ENCODE measurements at places on chromosomes 7 and 10. TPM values are rescaled to one million over a fixed set of nuclear protein-coding genes. Genes with fewer than 3 reads are reported as not detected.
A peak's percentile ranks its signal among the peaks of the same experiment; 100 is the strongest.

IKZF1 gene
- not detected for polyA plus RNA-seq

CCDC126 gene
- 4.1 TPM for polyA plus RNA-seq

RADIL gene
- polyA plus RNA-seq, result 0.48 TPM

PALS2 gene
- 7.4 TPM for polyA plus RNA-seq

CWF19L1 gene
- 8.8 TPM for polyA plus RNA-seq

NUDT13 gene
- polyA plus RNA-seq, result 1.3 TPM

LAMB1 gene
- polyA plus RNA-seq, result 97.5 TPM

KEL gene
- 0.03 TPM for polyA plus RNA-seq

FFAR4 gene
- not detected for polyA plus RNA-seq

EN2 gene
- not detected for polyA plus RNA-seq

CASTOR2 gene
- polyA plus RNA-seq, result 8.0 TPM

PRKAR2B gene
- 3.1 TPM for polyA plus RNA-seq

DNA sequence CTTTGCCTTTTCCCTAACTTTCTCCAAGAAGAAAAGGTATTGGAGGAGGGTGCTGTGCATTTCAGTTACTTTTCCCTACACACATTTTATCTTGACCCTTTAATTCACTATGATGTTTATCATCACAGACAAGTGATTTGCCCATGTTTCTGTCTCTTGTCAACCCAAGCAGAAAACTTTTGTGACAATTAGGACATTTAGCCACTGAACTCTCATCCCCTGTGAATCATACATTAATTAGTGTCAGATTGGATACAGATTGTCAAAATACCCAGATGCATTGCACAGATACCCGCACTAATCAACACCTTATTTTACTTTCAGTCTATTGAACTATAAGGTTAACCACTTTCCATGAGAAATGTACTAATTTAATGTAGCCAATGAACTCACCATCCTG is 912.9 kb downstream of the SORCS1 start:
- no peak for DNase-seq

- no peak for DNase-seq
Observed at GRCh38 chr10:28047061-28047460, 48.2 kb upstream of the ODAD2 start.

DNA sequence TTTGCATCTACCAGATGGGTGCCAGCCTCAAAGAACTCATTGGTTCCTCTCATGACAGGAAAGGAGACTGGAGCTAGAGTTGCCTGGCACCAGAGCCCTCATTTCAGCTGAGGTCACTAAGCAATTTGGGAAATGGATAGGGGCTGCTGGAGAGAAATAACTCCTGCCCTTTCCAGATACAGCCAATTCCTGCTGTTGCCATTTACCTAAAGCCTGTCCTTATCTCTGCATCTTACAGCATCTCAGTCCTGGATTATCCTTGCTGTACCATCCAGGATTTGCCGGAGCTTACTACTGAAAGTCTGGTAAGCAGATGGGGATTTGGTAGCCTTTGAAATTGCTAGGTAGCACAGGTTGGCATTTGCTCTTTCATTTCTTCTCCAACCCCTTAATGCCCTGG is 31.9 kb upstream of the SMKR1 start:
- no peak for DNase-seq

- no peak for DNase-seq
Observed at GRCh38 chr7:81098213-81098612, 179.4 kb upstream of the SEMA3C start.

DNA sequence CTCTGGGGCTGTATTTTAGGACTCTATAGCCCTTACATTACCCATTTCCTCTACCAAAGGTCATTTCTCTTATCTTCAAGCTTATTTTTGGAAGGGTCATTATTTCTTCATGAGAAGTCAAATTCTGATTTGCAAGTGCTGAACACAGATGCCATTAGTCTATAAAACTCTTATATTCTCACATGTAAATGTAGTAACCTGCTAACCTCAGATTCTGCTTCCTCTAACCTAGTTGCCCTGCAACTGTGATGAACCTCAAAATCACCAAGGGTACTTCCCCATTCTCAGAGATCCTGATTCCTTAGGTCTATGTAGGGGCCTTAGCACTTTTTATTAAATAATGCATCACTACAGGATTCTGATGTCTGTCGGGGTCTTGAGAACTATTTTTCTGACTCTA is 6.3 kb downstream of the FAS start:
- no peak for DNase-seq

GRCh38 chr10:125548878-125549277 is 134.1 kb downstream of the TEX36 start:
- no peak for DNase-seq

DNA sequence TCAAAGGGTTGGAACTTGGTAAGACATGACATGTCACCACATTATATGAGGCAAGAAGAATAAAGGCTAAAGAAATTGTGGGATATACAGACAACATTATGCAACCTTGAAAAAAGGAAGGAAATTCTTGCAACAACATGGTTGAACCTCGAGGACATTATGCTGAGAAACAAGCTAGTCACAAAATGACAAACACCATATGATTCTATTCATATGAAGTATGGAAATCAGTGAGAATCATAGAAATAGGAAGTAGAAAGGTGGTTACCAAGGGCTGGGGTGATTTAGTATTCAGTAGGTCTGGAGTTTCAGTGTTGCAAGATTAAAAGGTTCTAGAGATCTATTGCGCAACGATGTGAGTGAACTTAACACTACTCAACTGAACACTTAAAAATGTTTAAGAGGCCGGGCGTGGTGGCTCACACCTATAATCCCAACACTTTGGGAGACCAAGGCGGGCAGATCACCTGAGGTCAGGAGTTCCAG is 126.9 kb upstream of the TBX20 start:
- DNase-seq, result no peak

DNA sequence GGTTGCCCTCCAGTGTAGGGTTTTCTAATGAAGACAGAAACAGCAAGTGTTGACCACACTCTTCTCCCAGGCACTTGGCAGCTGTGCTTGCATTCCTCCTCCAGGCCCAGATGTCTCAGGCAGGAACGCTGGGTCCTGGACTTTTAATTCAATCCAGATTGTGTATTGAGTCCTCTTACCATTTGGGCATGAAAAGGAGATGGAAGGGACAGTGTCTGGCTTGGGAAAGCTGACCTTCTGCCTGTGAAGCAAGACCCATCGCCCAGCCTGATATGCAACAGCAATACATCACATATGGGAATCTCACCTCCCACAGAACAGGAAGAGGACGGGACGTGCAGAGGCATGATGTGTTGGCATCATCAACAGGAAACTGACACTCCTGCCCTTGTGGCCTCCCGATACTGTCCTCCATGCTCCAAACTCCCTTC is 174.4 kb upstream of the LYZL2 start:
- DNase-seq, result peak; percentile 68

GRCh38 chr10:79318369-79318768 is 28.9 kb upstream of the PPIF start:
- DNase-seq, result no peak

DNA sequence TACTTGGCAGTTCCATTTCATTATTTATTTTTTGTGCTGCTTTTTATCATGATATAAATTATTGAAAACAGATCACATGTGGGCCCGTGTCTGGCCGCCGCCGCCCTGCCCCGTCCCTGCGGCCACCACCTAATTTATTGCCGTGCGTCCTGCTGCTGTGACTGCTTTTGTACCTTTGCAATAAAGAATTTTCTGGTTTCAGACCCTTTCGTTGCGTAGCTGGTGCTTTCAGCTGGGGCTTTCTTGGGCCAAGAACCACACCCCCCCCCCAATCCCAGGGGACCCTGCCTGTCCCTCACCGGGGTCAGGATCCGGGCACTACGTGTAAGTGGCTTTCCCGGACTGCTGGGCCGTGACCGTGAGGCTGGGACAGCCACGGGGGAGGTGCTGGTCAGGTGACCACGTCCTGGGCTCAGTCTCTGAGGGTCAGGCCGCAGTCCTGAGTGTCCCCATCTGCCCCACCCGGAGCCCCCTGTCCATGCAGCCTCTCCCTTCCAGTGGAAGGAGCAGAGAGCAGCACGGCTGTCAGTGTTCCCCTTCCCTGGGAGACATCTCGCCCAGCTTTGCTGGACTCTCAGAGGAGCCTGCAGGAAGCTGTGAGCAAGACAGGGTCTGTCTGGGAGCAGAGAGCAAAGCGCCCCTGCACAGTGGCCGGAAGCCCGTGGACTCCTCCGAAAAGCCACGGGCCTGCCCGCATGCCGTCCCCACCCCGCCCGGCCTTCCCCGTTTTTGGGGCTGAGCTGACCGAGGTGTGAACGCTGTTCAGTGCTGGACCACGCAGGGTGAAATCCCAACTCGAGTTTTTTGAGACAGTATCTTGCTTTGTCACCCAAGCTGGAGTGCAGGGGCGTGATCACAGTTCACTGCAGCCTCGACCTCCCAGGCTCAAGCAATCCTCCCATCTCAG is 12.6 kb downstream of the MAFK start:
- no peak for DNase-seq

DNA sequence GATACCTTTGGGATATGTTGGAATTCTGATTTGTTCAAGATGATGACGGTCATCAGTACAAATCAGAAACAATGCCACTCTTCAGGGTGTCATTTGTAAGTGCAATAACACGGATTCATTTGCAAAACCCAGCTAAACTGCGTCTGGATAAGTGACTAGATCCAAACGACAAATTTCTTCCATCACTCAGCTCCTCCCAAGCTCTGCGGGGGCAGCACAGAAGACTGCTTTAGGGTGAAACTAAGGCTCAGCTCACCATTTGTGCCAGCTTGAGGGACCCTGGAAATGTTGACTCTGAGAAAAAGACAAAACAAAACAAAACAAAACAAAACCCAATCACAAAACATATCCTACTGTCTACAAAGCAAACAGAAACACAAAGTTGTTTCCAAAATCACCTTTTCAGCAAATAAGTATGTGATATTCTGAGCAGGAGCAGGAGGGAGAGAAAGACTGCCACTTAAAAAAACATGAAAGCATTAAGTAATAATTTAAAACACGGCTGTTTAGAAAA is 8.0 kb downstream of the EVX1 start:
- DNase-seq, result no peak

- DNase-seq, result no peak
Observed at GRCh38 chr7:26504411-26505120, 212.9 kb downstream of the SNX10 start.

GRCh38 chr10:6218692-6219493 is 16.2 kb downstream of the PFKFB3 start:
- DNase-seq, result peak; percentile 55

DNA sequence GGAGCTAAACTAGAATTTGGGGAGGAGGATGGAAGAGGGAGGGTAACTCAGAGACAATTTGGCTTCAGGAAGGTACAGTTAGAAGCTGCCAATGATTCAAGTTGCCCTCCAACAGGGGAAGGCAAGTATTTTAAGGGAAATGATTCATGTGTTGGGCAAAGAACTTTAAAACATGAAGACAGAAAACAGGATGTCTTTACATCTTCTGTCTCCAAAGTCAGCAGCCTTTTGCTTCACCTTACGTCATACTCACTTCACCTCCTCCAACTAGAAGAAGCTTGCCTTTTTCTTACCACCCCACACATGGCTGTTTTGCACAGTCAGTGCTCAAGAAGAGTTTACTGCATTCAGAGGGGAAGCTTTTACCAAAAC is 36.1 kb downstream of the PPP1R3C start:
- peak; percentile 85 for DNase-seq
